ENCODE measurements at places on chromosomes 4 and X.
A peak's percentile ranks its signal among the peaks of the same experiment; 100 is the strongest.

DNA sequence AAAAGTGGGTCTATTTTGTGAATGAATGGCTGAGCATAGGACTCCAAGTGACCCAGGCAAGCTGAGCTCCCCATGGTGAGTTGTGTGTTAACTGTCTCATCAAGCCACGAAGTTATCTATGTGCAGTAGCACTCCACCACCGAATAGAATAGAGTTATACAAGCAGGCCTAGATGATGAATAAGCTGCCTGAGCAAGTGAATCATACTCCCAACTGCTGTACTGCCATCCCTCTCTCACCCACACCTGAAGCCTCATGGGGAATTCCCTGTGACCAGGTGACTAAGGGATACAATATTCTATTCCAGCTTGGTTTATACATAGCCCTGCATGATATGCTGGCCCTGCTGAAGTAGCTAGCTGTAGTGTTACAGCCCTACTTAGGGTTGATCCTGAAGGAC lies 38.7 kb downstream of the KDM5C start:
- peak; percentile 3 for DNase-seq

- peak; percentile 37 for DNase-seq
These were observed 1.0 kb upstream of the TLR1 start for GRCh38 chr4:38805530-38806145.

GRCh38 chr4:1347410-1347864 lies 429 bp downstream of the UVSSA start:
- peak; percentile 27 for DNase-seq

DNA sequence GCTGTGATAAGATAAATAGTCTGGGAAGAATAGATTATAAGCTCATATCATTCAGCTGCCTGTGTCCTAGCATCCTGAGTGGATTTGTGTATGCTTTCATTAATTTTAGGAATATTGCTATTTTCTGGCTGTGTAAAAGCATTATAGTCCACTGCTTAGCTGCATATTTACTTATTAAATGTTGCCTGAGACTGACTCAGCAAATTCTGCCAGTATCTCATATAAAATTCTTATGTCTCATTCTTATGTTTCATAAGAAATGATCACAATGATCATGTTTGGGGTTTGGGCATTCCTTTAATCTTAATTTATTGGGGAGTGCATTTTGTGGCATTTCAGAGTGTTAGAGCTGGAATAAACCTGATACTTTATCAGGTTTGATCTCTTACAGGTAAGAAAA lies 34.9 kb downstream of the RASSF6 start:
- DNase-seq: no peak

DNA sequence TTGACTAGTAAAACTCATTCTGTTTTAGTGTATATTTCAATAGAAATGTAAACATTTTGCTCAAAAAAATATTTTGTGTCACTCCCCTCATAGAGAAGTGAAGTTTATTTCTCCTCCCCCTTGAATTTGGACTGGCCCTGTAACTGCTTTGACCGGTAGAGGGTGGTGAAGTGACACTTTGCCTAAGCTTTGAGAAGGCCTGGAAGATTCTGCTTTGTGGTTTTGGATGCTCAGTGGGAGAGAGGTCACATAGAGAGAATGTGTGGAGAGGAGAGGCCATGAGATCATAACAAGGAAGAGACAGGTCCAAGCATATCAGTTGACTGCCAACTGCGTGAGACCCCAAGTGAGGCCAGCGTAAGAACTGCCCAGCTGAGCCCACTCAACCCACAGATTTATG lies 19.1 kb upstream of the ARX start:
- no peak for DNase-seq
